HEK293T (cell line): ENCODE measurements at places on chromosomes 13 and 19.

GRCh38 chr19:57566396-57567265 is 7.0 kb upstream of the ZNF550 start:
- no peak for DNase-seq

DNA sequence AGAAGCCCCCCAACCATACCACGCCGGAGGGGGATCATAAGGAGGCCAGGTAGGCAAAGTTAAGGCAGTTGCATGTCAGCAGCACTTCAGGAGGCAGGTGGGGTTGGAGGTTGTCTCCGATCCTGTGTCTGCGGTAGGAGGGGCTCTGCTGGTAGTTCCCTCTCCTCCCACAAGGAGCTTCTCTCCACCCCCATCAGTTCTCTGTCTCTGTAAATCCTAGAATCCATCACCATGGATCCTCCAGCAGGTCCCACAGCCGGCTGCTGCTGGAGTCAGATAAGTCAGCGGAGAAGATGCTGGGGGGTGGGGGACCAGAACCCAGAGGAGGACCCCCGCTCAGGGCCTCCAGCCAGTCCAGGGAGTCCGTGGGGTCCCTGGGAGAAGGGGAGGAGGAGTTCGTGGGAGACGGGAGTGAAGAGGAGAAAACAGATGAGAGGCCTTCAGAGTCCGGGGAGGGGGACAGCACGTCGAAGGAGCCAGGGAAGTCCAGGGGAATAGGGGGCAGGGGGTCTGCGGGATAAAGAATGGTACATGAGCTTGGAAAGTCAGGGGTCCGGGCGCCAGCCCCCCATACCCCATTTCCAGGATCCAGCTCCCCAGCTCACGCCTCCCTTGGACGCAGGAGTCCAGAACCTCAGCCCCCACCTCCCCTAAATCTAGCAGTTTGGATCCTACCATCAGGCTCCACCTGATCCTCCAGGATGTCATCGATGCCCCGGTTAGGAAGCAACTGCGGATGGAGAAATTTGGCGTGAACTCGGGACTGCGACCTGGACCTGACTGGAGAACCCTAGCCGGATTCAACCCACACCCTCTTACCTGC is 6.3 kb downstream of the MAMSTR start:
- peak; percentile 74 for DNase-seq

DNA sequence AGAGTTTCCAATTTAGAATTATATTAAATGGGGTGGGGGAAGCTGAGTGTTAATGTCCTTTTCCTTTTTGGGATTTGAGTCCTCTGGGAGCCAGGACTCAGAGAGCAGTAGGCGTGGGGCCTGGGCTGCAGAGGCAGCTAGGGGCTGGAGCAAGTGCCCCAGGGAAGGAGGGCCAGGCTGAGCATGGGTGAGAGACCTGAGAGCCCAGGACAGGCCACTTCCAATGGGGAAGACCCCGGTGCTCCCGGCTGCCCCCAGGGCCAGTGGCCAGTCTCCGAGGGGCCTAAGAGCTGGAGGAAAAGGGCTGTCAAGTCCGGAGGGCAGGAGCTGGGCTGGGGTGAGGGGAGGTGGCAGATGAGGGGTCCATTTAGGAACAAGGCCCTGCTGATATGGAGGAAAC is 371.5 kb downstream of the ZNF536 start:
- no peak for DNase-seq

DNA sequence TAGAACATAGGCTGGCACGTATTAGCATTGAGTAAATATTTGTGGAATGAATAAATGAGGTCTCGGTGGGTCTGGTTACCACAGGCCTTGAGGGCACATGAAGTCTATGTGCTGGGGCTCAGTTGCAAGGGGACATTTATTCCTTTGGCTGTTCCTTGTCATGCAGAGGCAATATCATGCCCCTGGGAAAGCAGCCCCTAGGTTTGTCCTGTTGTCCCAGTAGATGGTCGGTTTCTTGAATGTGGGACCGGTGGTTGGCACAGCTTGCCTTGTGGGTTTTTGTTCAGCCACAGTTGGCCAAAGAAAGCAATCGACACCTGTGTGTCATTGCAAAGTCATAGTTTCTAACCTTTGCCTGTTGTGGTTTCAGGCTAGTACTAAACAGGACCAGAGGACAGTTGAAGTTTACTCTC is 24.7 kb upstream of the GPR183 start:
- no peak for DNase-seq

- DNase-seq: no peak
Measured at GRCh38 chr19:33890569-33890968, 93.9 kb downstream of the KCTD15 start.
